ENCODE measurements at places on chromosomes 5 and 9. TPM values are rescaled to one million over a fixed set of nuclear protein-coding genes. Genes with fewer than 3 reads are reported as not detected.

Gene IL5
- polyA plus RNA-seq: not detected

Gene STK32A
- not detected for polyA plus RNA-seq

Gene GDNF
- polyA plus RNA-seq: not detected

Gene GALNT10
- polyA plus RNA-seq: 6.2 TPM

- H3K4me1 ChIP-seq: peaks cover 15% of the 10 kb centered on the region
- no peak for DNase-seq
- no peaks in the 10 kb centered on the region for H3K27me3 ChIP-seq
- H3K36me3 ChIP-seq: no peaks in the 10 kb centered on the region
These were observed 144.7 kb downstream of the PCSK1 start for GRCh38 chr5:96288166-96288844.

- H3K27me3 ChIP-seq: no peaks in the 10 kb centered on the region
- H3K36me3 ChIP-seq: no peaks in the 10 kb centered on the region
- H3K4me1 ChIP-seq: peaks cover 58% of the 10 kb centered on the region
- peak overlapping the region; percentile 80 for H3K4me3 ChIP-seq
- DNase-seq: peak; percentile 32
These were observed 714 bp downstream of the UBE2D2 start for GRCh38 chr5:139561655-139562451.

GRCh38 chr5:29853711-29854220 lies 1339.7 kb upstream of the CDH6 start:
- no peak overlapping the region for H3K27ac ChIP-seq
- H3K4me1 ChIP-seq: no peaks in the 10 kb centered on the region
- H3K4me3 ChIP-seq: no peak overlapping the region

All from CD14-positive monocyte (primary cell).